ENCODE measurements at places on chromosomes 11 and 22. TPM values are rescaled to one million over a fixed set of nuclear protein-coding genes. Genes with fewer than 3 reads are reported as not detected.

Gene ATP5MG
- total RNA-seq: 193 TPM

Gene C11orf65
- 0.95 TPM for total RNA-seq

Gene ACRV1
- total RNA-seq: not detected

Gene SMTNL1
- total RNA-seq: not detected

Gene SYT13
- not detected for total RNA-seq

Gene RIC3
- total RNA-seq: 0.39 TPM

Gene CALCA
- not detected for total RNA-seq

Measured in foreskin keratinocyte (primary cell).